ENCODE measurements at places on chromosomes 16 and 17.

DNA sequence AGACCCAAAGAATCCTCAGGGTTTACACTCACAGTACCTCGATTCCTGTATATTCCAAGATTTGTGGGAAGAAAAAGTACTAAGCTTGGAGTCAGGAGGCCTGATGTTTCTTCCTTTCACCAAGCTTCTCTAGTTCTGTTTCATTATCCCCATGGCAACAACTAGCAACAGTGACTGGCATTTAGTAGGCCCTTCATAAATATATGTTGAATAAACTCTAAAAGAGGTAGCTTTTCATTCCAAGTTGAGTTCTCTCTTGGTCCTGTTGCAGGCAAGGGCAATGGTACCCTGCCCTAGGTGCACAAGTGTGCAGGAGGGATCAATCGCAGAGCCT, 527 bp upstream of the UBE2Z start:
- no peak for DNase-seq

DNA sequence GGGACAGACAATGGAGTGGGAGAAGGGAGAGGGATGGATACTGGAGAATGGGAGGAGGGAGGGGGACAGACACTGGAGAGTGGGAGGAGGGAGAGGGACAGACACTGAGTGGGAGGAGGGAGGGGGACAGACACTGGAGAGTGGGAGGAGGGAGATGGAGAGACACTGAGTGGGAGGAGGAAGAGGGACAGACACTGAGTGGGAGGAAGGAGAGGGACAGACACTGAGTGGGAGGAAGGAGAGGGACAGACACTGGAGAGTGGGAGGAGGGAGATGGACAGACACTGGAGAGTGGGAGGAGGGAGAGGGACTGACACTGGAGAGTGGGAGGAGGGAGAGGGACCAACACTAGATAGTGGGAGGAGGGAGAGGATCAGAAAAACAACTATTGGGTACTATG, 426.7 kb upstream of the PMFBP1 start:
- no peak for DNase-seq

GRCh38 chr17:76926237-76926866, 58.1 kb downstream of the MGAT5B start:
- no peak for DNase-seq

- no peak for DNase-seq
Measured at GRCh38 chr16:81817296-81817695, 38.2 kb downstream of the PLCG2 start.

- no peak for DNase-seq
Measured at GRCh38 chr17:31560616-31561235, 169.3 kb downstream of the RAB11FIP4 start.

DNA sequence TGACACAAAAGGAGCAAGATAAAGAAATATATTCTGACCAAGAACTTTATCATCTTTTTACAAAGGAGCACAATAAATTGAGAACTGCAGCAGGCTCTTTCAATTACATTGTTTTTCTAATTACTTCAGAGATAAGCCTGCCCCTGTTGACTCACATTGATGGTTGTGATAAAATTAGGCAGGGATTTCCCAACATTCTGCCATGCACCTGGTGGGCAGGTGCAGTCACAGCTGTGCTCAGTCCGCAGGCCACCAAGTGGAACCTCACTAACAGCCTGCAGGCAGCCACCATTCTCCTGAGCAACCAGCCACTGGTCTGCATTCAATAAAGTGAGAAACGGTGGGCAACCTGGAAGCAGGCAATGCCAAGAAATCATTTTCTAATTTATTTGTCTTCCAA, 5.1 kb downstream of the FANCA start:
- no peak for DNase-seq

- peak; percentile 70 for DNase-seq
Measured at GRCh38 chr16:12178251-12178990, 201.9 kb downstream of the SNX29 start.

DNA sequence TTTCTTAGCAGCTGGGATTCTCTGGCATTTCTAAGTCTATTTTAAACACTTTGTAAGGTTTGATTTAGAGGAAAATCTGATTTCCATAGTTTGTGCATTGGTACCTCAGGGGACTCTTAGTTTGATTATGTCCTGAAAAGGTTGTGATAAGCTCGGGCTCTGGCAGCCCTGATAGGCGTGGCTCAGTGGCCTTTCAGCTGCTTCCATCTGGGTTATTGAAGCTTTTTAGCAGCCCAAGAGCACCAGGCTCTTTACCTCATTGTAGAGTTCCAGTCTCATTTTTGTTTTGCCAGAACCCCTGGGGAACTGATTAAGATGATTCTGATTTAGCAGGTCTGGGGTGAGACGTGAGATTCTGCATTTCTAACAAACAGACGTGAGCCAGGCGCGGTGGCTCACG, 412.3 kb downstream of the XYLT1 start:
- DNase-seq = no peak

GRCh38 chr17:68433911-68434508, 23.3 kb downstream of the WIPI1 start:
- DNase-seq = no peak

GRCh38 chr17:80687839-80688238, 143.2 kb downstream of the RPTOR start:
- no peak for DNase-seq

DNA sequence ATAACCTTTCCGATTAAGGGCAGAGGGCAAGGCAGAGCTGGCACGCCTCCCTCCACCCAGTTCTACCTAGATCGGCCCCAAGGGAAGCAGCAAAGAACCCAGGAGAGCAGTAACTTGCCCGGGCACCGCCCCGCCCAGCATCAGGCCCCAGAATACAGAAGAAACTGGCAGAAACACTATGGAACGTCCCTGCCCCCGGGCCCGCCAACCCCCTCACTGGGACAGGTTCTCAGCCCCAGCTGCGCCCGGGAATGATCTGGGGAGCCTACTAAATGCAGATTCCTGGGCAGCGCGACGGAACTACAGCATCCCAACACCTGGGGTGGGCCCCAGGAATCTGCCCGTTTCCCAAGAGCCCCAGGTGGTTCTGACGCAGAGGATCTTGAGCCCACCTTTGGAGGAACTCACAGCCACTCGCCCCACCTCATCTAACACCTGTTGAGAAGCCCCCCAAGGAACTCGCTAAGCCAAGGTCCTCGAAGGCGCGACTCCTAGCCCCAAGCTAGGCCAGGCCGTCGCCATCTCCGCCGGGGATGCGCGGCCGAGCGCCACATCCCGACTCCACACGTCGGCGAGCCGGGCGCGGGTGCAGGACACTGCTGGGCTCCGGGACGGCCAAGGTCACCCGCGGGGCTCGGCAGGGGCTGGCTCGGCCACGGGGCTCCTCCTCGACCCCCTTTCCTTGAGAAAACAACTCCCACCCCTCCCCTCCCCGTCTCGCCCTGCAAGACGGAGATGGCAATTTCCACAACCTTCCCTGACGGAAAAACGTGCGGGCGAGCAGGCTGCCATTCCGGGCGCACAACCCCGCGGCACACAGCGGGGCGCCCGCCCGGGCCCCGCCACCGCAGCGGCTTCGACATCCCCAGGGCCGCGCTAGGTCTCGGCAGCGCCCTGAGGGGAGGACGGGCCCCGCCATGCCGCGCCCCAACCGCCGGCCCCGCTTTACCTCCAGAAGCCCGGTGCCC, 913 bp downstream of the CDIP1 start:
- no peak for DNase-seq

- DNase-seq = no peak
Measured at GRCh38 chr17:33904476-33904875, 350.6 kb upstream of the CCL2 start.

GRCh38 chr17:32307658-32308057, 34.3 kb downstream of the C17orf75 start:
- no peak for DNase-seq

GRCh38 chr16:89026121-89026612, 49.2 kb upstream of the CBFA2T3 start:
- no peak for DNase-seq

Data from dorsolateral prefrontal cortex (tissue), 122 donors.